Epithelial cell of alveolus of lung (primary cell): ENCODE measurements at places on chromosomes 2 and 18. TPM values are rescaled to one million over a fixed set of nuclear protein-coding genes. Genes with fewer than 3 reads are reported as not detected.

The AQP12A gene
- total RNA-seq, result not detected in 2 replicates

The SERPINB2 gene
- total RNA-seq, result 1.4 and 19.1 TPM in 2 replicates

The CXCR4 gene
- total RNA-seq, result 2.3 and 2.6 TPM in 2 replicates

The OXER1 gene
- total RNA-seq, result 0.13 and 0.32 TPM in 2 replicates

The REG1B gene
- total RNA-seq, result not detected in 2 replicates
